ENCODE measurements at places on chromosomes 6 and 20. TPM values are rescaled to one million over a fixed set of nuclear protein-coding genes. Genes with fewer than 3 reads are reported as not detected.

DNA sequence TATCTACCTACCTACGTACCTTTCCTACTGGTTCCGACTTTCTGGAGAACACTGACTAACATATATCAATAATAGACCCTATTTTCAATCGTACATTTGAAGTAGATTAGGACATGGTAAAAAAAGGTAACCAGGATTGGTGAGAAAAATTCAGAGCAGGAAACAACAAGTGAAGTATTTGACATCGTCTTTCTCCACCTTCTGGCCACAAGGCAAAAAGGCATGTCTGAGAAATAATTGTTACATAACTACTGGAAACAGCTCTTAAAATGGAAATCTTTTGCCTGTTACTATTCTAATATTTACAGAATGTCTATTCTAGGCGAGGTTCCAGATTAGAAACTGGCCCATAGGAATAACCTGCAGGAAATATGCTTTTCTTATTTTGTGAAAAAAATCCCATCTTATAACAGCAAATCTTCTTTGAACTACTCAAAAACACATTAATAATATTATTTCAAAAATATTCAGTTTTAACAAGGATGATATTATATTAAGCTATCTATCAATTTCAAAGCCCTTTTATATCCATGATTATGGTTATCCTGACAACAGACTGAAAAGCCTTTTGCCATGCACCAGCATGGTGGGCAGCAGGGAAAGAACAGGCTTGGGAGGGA, 80.8 kb downstream of the RCAN2 start:
- H3K36me3 ChIP-seq: no peaks in the 10 kb centered on the region
- H3K27ac ChIP-seq: no peak overlapping the region
- no peaks in the 10 kb centered on the region for H3K4me1 ChIP-seq

- no peak for DNase-seq
- H3K36me3 ChIP-seq: no peaks in the 10 kb centered on the region
- peaks cover 28% of the 10 kb centered on the region for H3K27me3 ChIP-seq
- no peak overlapping the region for H3K4me3 ChIP-seq
- peaks cover 26% of the 10 kb centered on the region for H3K4me1 ChIP-seq
- no peak overlapping the region for H3K27ac ChIP-seq
These were observed 2.4 kb upstream of the SNAI1 start for GRCh38 chr20:49980140-49981008.

DNA sequence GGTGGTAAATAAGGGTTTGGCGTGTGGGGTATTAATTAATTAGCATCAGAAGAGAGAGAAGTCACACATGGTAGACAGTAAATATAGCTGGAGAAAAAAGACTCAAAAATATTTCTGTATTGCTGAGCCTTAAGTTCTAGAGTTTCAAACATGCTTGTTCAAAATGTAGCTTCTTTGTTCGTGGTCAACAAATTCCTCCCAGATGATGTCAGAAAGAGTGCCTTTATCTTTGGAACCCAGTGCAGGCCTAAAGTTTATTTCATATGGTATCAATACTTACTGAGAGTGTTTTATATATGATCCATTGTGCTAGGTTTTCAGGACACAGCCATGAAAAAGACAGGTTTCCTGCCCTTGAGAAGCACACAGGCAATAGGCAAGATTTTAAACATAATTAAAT, 18.3 kb downstream of the MARCKS start:
- no peak for DNase-seq
- no peak overlapping the region for H3K4me3 ChIP-seq
- H3K36me3 ChIP-seq: no peaks in the 10 kb centered on the region
- H3K27ac ChIP-seq: no peak overlapping the region
- H3K4me1 ChIP-seq: peaks cover 5% of the 10 kb centered on the region

DNA sequence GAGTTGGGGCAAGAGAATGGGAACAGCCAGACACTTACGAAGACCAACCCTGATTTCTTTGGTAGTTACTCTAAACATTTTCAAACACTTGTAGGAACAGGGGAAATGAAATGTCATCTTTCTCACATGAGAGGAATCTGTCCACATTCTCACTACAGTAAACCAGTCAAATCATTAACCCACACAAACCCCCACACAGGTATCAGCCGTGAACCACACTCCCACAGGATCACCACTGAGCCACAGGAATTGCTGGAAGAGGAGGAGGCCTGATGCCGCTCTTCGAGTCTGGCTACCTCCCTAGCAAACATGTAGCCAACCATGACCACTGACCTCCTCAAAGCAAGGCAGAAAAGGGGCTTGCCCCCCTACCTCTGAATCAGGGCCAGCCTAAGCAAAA, 6.9 kb upstream of the RSPO3 start:
- H3K4me1 ChIP-seq: no peaks in the 10 kb centered on the region
- DNase-seq: no peak
- H3K4me3 ChIP-seq: no peak overlapping the region
- H3K36me3 ChIP-seq: no peaks in the 10 kb centered on the region
- peaks cover 26% of the 10 kb centered on the region for H3K27me3 ChIP-seq

PSORS1C1 gene
- not detected for total RNA-seq

- H3K4me1 ChIP-seq: no peaks in the 10 kb centered on the region
- H3K27ac ChIP-seq: no peak overlapping the region
- no peaks in the 10 kb centered on the region for H3K36me3 ChIP-seq
- no peak for DNase-seq
- H3K27me3 ChIP-seq: no peaks in the 10 kb centered on the region
These were observed 450.9 kb downstream of the GJA1 start for GRCh38 chr6:121886223-121886830.

DNA sequence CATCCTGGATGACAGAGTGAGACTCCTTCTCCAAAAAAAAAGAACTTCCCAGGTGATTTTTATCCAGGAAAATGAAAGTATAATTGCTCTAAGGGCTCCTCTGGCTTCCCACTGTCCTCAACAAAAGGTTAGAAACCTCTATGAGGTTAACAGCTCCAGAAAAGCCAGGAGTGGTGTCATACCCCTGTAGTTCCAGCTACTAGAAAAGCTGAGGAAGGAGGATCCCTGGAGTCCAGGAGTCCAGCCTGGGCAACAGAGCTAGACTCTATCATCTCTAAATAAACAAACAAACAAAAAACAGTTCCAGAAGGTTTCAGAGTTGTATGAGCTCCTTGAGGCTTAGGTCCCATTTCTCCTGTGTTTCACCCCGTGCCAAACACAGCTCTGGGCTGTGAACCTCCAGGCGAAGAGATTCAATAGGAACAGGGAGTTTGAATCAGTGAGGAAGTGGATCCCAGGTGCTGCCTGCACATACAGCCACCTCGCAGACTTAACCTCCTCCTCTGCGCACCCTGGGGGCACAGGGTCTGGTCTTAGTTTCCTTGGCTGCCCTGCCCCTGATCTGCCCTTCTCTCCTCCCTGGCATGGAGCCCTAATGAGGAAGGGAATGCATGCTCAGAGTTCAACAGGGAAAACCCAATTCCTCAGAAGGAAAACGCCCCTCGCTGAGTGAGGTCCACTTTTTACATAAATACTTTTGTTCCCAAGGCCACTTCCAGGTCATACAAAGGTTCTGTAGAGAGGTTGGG, 31.0 kb downstream of the ZC3H12D start:
- no peak overlapping the region for H3K27ac ChIP-seq
- H3K4me3 ChIP-seq: no peak overlapping the region
- no peaks in the 10 kb centered on the region for H3K27me3 ChIP-seq
- H3K4me1 ChIP-seq: peaks cover 7% of the 10 kb centered on the region
- H3K36me3 ChIP-seq: peaks cover 56% of the 10 kb centered on the region
- DNase-seq: no peak

- DNase-seq: no peak
- H3K27me3 ChIP-seq: peaks cover 28% of the 10 kb centered on the region
- H3K4me3 ChIP-seq: no peak overlapping the region
These were observed 33.0 kb upstream of the KIAA1586 start for GRCh38 chr6:57013521-57013926.

GRCh38 chr6:106309766-106310373, 15.7 kb downstream of the ATG5 start:
- H3K4me1 ChIP-seq: peaks cover 33% of the 10 kb centered on the region
- H3K36me3 ChIP-seq: peaks cover 55% of the 10 kb centered on the region
- H3K4me3 ChIP-seq: no peak overlapping the region
- no peaks in the 10 kb centered on the region for H3K27me3 ChIP-seq
- H3K27ac ChIP-seq: no peak overlapping the region
- DNase-seq: no peak

MRPS18A gene
- total RNA-seq: 38.5 TPM
